Left lung (tissue), 14 donors: ENCODE measurements at places on chromosomes 4 and X. TPM values are rescaled to one million over a fixed set of nuclear protein-coding genes. Genes with fewer than 3 reads are reported as not detected.

Gene SGCB
- total RNA-seq: 26.9 TPM

Gene CYP2U1
- total RNA-seq: 5.3 TPM

Gene RIPPLY1
- total RNA-seq: not detected

Gene NWD2
- total RNA-seq: not detected

Gene DDX53
- not detected for total RNA-seq

Gene GPM6B
- total RNA-seq: 7.0 TPM

DNA sequence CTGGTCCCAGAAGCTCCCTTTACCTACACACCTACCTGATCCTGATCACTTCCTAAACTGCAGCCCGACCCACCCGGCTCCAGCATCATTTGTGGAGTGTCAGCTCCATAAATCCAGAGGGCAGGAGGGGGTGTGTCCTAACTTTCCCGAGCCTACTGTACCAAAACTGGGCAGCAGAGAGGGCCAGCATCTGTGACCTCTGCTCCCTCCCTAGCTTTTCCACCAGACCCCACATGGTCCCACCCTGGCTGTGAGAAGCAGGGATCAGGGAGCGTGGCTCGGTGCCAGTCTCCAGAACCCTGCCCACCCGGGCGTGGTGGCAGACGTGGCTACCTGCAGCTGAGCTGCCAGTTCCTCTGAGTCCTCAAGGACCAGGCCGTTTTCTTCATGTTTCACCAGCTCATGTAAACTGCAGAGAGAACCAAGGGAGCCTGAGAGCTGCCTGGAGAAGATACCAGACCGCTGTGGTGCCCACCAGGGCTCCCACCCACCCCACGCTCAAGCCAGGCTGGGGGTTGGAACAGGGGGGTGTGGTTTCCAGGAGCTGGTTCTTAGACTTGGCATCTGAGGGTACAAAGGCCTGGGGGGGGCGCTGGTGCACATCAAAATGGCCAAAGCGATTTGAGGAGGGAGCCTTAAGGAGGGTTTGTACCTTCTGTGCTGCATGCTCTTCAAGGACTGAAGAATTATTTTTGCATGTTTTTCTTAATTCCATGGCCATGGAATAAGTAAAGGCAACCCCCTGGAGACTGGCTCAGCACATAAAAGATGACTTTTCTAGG, 76.7 kb upstream of the DRD5 start:
- no peaks in the 10 kb centered on the region for H3K27me3 ChIP-seq
- H3K4me1 ChIP-seq: no peaks in the 10 kb centered on the region

- no peaks in the 10 kb centered on the region for H3K4me1 ChIP-seq
- H3K27me3 ChIP-seq: no peaks in the 10 kb centered on the region
- no peak overlapping the region for H3K27ac ChIP-seq
- no peak for DNase-seq
These were observed 258.7 kb upstream of the CPEB2 start for GRCh38 chr4:14743601-14744000.

- no peaks in the 10 kb centered on the region for H3K27me3 ChIP-seq
- no peak overlapping the region for H3K27ac ChIP-seq
- no peak overlapping the region for H3K4me3 ChIP-seq
- H3K4me1 ChIP-seq: no peaks in the 10 kb centered on the region
- H3K36me3 ChIP-seq: no peaks in the 10 kb centered on the region
These were observed 848.1 kb upstream of the FRG1 start for GRCh38 chr4:189092581-189092980.

DNA sequence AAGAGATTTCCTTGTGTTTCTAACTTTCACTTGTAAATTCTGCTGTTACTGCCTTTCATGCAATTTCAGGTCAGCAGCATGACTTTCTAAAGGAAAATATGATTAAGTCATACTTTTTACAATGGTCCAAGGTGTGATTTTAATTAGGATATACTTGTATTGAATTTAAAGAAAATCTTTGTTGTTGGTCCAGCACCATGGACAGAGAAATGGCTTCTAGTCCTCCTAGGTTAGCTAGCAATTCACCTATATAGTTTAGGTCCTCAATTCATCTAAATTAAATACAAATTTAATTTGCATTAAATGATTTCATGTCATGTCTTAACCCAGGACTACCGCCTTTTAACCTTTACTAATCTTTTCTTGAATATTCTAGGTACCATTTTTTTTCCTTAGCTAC, 304.9 kb upstream of the RPS6KA3 start:
- H3K4me3 ChIP-seq: no peak overlapping the region
- no peaks in the 10 kb centered on the region for H3K36me3 ChIP-seq
- H3K27ac ChIP-seq: no peak overlapping the region
- no peaks in the 10 kb centered on the region for H3K27me3 ChIP-seq

DNA sequence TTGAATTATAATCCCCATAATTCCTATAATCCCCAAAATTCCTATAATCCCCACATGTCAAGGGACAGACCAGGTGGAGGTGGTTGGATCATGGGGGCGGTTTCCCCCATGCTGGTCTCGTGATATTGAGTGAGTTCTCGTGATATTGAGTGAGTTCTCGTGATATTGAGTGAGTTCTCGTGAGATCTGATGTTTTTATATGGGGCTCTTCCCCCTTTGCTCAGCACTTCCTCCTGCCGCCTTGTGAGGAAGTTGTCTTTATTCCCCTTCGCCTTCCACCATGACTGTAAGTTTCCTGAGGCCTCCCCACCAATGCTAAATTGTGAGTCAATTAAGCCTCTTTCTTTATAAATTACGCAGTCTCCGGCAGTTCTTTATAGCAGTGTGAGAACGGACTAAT, 36.6 kb upstream of the GPR78 start:
- H3K36me3 ChIP-seq: no peaks in the 10 kb centered on the region
- H3K27ac ChIP-seq: no peak overlapping the region
- no peaks in the 10 kb centered on the region for H3K27me3 ChIP-seq
- no peaks in the 10 kb centered on the region for H3K4me1 ChIP-seq

DNA sequence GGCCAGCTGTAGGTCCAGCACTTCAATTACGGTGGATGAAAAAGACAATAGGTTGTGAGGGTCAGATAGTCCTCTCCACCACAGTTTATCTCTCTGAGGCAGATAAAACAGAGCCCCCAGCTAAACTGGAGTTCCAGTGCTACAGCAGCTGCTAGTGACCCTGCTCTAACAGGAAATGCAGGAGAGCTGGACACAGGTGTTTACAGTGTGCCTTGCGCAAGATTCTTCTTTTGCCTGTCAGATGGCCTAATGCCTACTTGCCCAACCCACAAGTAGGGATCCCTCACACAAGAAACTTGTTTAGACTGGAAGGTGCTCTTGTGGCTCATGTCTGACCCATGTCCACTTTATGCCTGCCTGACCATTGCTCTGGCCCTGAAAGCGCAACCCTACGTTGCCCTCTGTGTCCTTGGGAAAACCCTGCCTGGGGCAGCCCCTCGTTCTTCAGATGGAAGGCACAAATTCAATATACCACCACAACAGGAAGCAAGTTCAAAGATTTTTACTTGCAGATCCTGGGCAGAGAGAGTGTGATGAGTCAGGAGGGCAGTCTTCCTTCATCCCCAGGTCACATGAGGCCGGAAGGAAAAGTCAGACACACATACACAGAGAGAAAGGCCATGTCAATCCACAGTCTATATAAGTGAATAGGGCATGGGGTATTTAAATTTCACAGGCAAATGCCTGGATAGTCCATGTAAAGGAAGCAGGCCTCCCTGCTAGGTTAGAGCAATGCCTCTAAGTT, 105.1 kb upstream of the ADGRL3 start:
- no peak overlapping the region for H3K4me3 ChIP-seq
- no peaks in the 10 kb centered on the region for H3K36me3 ChIP-seq
- H3K27ac ChIP-seq: no peak overlapping the region
- no peaks in the 10 kb centered on the region for H3K4me1 ChIP-seq

GRCh38 chr4:130424211-130424610, 1328.3 kb downstream of the C4orf33 start:
- no peak overlapping the region for H3K4me3 ChIP-seq
- no peaks in the 10 kb centered on the region for H3K27me3 ChIP-seq
- H3K27ac ChIP-seq: no peak overlapping the region
- H3K36me3 ChIP-seq: no peaks in the 10 kb centered on the region
- no peak for DNase-seq

DNA sequence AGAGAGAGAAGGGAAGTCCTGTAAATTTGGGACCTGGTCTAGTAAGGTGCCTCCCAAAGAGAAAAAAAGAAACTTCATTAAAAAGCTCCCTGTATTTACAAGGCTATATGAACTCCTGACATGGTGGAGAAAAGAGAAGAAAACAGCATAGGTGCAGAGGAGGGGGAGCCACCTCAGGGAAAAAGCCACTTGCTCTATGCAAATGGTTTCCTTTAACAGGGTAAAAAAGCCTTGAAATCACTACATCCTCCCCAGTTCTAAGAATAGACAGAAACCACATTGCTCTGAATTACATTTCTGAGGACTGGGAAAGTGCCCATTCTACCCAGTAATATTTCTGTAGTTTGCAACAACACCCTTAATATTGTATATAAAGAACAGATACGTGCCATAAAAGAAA, 165.5 kb downstream of the KLF8 start:
- H3K36me3 ChIP-seq: no peaks in the 10 kb centered on the region
- H3K27ac ChIP-seq: no peak overlapping the region
- H3K4me1 ChIP-seq: no peaks in the 10 kb centered on the region
- DNase-seq: no peak

DNA sequence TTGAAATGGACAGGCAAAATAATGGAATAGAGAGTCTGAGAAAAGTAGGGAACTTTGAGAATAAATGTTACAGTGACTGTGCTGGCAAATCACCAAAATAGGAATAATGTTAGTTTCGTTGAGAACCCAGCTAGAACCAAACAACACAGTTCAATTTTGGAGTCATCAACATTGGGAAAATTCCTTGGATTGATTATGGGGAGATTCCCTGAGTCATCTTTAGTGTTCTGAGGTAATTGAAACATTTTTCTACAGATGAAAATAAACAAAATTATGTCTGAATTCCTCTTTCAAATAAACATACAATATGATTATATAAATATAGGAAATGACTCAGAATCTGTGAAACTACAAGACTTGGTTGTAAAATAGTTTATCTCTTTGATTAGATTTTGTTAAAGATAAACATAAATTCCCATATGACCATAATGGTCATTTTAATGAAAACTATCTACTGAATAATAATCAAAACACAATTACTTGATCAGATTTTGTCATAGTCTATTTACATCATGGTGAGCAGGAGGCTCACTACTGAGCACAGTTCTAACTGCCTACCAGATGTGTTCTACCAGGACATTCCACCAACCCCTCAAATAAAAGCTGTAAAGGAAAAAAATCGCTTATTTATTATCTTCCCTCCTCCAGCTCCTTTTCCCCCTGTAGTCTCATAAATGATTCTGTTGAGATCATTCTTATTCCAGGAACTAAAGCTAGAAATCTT, 51.4 kb upstream of the GABRA2 start:
- H3K27ac ChIP-seq: no peak overlapping the region
- no peak for DNase-seq
- no peaks in the 10 kb centered on the region for H3K36me3 ChIP-seq
- H3K4me1 ChIP-seq: no peaks in the 10 kb centered on the region
- H3K27me3 ChIP-seq: no peaks in the 10 kb centered on the region
- no peak overlapping the region for H3K4me3 ChIP-seq

- H3K27me3 ChIP-seq: no peaks in the 10 kb centered on the region
- H3K27ac ChIP-seq: no peak overlapping the region
- H3K4me3 ChIP-seq: no peak overlapping the region
- peak; percentile 64 for DNase-seq
- H3K36me3 ChIP-seq: no peaks in the 10 kb centered on the region
These were observed 41.3 kb upstream of the GPC3 start for GRCh38 chrX:134026565-134027311.

DNA sequence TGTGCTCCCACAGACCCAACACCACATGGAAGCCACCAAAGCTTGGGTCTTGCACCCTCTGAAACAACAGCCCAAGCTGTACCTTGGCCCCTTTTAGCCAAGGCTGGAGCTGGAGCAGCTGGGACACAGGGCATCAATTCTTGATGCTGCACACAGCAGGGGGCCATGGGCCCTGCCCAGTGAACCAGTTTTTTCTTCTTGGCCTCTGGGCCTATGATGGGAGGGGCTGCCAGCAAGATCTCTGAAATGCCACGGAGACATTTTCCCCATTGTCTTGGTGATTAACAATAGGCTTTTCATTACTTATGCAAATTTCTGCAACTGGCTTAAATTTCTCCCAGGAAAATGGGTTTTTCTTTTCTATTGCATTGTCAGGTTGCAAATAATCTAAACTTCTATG, 49.0 kb downstream of the SPANXA2 start:
- no peak overlapping the region for H3K27ac ChIP-seq
- no peak for DNase-seq
- no peaks in the 10 kb centered on the region for H3K4me1 ChIP-seq
- no peak overlapping the region for H3K4me3 ChIP-seq
- no peaks in the 10 kb centered on the region for H3K27me3 ChIP-seq

DNA sequence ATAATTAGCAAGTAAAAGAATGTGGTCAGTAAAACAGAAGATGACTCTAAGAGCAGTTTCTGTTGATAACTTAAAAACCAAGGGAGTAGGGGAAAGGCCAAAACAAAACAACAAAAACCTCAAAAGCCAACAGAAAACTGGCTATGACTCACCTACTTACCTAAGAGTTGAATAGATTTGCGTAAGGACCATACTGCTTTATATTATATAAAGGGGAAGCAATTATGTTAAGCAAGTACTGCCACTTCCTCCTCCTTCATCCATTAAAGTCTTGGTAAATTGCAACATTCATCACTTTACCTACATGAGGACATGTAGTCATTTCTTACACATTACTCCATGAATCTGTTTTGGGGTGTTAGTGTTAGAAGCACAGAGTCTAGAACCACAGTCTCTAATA, 85.9 kb upstream of the FAM47A start:
- H3K27ac ChIP-seq: no peak overlapping the region
- DNase-seq: no peak
- no peaks in the 10 kb centered on the region for H3K27me3 ChIP-seq
- H3K4me1 ChIP-seq: no peaks in the 10 kb centered on the region

DNA sequence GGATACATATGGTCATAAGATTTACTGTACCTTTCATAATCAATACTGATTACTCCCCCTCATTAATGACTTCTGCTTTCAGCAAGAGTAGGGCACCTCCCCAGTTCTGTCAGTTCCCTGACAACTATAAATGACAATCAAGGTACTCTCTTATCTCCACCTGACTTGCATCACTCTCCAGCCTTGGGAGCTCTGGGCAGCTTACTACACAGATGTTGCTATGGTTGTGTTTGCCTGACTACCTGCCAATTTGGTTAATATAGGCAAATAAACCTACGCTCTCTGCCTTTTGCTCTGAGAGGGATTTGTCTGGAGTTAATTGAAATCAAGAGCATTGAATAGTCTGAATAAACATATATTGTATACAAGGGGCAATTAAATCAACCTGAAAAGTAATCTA, 22.8 kb upstream of the MAP7D3 start:
- no peak overlapping the region for H3K27ac ChIP-seq
- H3K4me1 ChIP-seq: no peaks in the 10 kb centered on the region
- DNase-seq: no peak
- H3K27me3 ChIP-seq: no peaks in the 10 kb centered on the region
- no peaks in the 10 kb centered on the region for H3K36me3 ChIP-seq
- no peak overlapping the region for H3K4me3 ChIP-seq

- DNase-seq: no peak
- H3K4me1 ChIP-seq: no peaks in the 10 kb centered on the region
- no peak overlapping the region for H3K27ac ChIP-seq
- no peaks in the 10 kb centered on the region for H3K36me3 ChIP-seq
These were observed 96.0 kb upstream of the C1GALT1C1 start for GRCh38 chrX:120725874-120726273.
